ENCODE measurements at places on chromosomes 1 and 21.

GRCh38 chr1:203188686-203189232 lies 2.3 kb upstream of the CHI3L1 start:
- DNase-seq: no peak

DNA sequence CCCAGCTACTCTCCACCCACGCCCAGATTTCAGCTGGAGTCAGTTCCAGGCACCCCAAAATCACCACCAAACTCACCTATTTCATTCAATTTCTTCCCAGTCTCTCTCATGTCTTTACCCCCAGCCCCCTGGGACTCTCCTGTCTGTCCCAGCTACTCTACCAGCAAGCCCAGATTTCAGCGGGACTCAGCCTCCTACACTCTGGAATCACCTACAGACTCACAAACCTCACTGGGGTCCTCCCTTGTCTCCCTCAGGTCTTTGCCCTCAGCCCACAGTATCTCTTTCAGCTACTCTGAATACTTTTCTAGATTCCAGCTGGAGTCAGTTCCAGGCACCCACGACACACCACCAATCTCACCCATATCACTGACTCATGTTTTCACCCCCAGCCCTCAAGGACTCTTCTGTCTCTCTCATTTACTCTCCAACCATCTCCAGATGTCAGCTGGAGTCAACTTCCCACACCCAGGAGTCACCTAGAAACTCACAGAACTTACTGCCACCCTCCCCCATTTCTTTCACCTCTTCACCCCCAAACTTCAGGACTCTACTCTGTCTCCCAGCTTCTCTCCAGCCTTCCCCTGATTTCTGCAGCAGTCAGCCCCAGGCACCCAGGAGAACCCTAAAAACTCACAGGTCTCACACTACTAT lies 1529.3 kb upstream of the TPTE start:
- no peak for DNase-seq

DNA sequence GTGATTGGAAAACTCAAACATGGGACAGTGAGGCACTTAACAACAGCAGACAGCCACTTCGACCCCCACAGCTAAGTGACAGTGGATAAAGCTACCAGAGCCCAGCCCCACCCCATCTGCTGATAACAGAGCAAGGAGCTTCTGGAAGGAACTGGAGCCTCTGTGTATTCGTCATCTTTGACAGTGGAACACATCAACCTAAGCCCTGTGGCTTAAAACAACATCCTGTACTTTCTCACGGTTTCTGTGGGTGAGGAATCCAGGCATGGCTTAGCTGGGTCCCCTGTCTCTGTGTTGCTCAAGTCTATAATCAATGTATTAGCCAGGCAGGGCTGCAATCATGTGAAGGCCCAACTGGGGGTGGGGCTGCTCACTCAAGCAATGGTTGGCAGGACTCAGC lies 18.4 kb upstream of the SIPA1L2 start:
- DNase-seq: no peak

DNA sequence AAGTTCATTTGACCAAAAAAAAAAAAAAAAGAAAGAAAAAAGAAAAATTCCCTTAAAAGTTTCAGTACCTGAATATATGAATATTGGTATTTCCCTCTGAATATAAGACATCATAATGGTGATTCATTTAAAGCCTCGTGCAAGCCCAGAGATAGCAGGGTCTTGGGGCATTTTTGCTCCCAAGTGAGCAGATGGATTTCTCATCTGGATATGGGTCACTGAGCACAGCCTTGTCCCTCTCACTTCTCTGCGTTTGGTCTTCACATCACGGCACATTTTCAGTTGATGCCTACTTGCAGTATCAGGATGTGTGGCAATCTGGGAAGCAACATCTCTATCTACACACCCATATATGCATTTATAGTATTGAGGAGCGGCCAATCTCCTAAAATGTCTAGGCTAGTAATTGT lies 12.7 kb downstream of the CD58 start:
- DNase-seq: no peak

- no peak for DNase-seq
These were observed at the start of gene FNDC7 for GRCh38 chr1:108712606-108713150. FNDC7 (plus strand) TSS chr1:108712908; CDS start chr1:108712934, 26 bp downstream.

- no peak for DNase-seq
These were observed 1135.9 kb downstream of the KCNT2 start for GRCh38 chr1:195472291-195472690.

GRCh38 chr1:94719926-94720793 lies 100.0 kb upstream of the SLC44A3 start:
- no peak for DNase-seq

- no peak for DNase-seq
These were observed 12.4 kb downstream of the USP25 start for GRCh38 chr21:15742052-15742670.

DNA sequence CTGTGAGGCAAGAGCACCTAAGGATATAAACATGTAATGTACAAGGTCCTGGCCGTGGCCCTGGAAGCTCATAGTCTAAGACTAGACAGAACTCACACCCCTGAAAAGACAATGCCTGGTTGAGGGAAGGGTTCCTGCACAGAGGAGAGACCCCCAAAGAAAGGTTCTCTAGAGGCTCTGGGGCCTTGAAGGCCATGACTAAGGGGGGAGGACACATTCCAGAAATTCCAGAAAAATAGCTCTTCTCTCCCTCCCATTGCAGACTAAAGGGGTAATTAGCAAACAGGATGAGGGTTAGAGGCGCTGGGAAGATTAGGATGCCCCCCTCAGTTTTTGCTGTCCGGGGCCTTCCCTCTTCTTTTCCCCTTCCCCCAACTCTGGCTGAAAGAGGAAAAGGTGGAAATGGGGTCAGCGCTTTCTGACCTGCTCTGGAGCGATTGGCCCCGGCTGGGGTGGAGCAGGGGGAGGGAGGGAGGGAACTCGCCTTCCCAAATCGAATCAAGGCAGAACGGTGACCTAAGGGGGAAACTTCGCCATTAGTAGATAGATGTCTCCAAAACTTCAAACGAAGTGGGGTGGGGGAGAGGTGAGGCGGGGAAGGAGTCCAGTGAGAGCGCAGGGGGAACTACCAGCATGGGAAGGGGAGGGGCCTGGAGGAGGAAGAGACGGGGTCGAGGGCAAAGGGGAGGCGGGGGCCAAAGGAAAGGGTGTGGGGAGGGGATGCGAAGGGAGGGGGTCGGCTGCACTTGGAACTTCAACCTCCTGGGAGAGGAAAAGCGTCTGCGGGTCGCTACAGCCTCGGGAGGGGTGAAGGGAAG lies 11.8 kb downstream of the PAX7 start:
- no peak for DNase-seq

DNA sequence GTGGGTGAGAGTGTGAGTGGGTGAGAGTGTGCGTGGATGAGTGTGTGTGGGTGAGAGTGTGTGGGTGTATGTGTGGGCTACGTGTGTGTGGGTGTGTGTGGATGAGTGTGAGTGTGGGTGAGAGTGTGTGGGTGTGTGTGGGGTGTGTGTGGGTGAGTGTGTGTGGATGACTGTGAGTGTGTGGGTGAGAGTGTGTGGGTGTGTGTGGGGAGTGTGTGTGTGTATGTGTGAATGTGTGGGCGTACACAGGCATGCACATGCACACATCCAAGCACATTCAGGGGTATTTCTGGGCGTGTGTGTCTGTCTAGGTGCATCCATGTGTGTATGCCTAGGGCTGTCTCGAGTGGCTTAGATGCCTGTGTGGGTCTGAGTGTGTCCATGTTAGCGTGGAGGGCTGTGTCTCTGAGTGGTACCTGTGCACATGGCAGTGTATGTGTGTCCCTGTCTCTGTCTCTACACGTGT lies 14.0 kb downstream of the SDC3 start:
- DNase-seq: no peak

GRCh38 chr1:89516055-89516454 lies 8.6 kb upstream of the LRRC8B start:
- no peak for DNase-seq

DNA sequence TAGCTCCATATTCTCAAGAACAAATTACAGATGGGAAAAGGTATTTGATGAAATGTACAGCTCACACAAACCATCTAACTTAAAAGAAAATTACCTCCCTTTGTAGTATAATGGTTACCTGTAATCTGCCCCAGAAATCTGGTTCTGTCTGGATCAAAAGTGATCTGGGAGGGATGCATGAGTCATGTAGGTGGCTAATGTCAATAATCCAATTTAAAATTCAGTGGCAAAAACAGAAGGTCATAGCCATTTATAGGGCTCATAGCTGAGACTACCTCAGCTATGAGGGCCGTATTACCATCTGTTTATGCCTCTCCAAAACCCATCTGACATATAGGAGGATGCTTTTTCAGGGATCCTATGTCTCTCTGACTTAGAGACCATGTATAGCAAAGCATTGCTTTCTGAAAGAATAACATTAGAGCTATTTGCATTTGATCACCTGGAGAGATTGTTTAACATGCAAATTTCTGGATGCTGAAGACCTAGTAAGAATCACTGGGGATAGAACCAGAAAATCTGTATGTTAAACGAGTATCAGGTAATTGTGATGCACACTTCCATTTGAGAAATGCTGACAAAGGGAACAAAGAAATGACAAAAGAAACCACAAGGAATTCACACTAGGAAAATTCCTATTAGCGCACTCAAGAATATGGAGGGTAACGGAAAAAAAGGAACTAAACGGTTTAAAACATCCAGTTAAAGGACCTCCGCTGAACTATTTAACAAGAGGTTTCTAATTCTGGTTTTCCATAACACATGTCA lies 17.6 kb downstream of the PAXBP1 start:
- peak; percentile 98 for DNase-seq

- DNase-seq: no peak
These were observed 12.9 kb upstream of the SMAP2 start for GRCh38 chr1:40360631-40361030.

GRCh38 chr1:171910786-171911185 lies 69.5 kb downstream of the DNM3 start:
- no peak for DNase-seq

GRCh38 chr1:115164484-115164883 lies 75.2 kb upstream of the TSPAN2 start:
- DNase-seq: no peak

DNA sequence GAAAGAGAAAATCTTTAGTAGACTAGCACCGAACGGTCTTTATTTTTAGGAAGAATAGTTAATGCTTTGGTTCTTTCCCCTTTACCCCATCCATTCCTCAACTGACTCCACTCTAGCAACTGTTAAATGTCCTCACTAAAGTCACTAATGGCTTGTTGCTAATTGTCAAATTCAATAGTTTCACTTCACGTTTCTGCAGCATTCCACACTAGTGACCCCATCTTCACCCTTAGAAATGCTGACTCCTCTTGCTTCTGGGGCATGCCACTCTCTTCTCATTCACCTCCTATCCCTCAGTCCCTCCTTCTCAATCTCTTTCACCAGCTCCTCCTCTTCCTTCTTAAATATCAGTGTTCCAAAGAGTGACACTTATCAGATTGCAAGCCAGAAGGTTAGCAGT lies 19.4 kb upstream of the CADM3 start:
- no peak for DNase-seq

DNA sequence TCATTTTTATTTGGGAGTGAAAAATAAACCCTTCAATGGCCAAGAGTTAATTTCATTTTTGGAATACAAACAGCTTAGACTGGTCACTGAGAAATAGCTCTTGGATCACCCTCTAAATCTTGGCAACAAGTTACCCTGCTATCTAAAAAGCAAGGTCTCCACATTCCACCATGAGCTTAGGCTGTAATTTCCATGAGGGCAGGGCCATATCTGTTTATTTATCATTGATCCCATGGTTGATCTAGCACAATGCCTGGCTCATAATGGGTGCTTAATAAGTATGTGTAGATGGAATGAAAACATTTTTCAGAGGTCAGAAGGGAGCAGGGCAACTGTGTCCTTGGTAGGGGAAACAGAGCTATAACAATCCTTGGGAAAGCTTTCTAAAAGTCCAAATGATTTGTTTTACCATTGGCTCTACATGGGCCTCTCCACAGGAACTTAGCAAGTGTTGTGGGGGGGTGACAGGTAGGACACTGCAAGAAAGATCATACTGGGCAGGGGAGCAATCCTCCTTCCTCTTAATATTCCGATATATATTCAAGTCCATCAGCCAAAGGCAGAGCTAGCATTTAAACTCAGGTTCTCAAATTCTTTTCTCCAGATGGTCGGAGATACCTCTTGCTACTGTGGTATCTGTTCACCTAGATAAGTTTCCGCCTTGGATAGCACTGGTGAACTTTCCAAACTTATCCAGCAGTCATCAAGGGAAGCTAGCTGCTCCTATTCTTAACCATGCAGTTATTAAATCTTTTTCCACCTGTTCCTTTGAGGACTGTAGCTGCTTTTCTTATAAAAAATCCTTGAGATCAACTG lies 53.1 kb upstream of the PTCH2 start:
- no peak for DNase-seq

GRCh38 chr21:45997495-45998275 lies 16.1 kb downstream of the COL6A1 start:
- no peak for DNase-seq

- no peak for DNase-seq
These were observed 33.4 kb downstream of the DDX20 start for GRCh38 chr1:111789142-111789541.

GRCh38 chr1:15578921-15579682 lies 5.7 kb downstream of the AGMAT start:
- DNase-seq: no peak

- peak; percentile 59 for DNase-seq
These were observed 33.9 kb downstream of the DDR2 start for GRCh38 chr1:162666006-162666645.

DNA sequence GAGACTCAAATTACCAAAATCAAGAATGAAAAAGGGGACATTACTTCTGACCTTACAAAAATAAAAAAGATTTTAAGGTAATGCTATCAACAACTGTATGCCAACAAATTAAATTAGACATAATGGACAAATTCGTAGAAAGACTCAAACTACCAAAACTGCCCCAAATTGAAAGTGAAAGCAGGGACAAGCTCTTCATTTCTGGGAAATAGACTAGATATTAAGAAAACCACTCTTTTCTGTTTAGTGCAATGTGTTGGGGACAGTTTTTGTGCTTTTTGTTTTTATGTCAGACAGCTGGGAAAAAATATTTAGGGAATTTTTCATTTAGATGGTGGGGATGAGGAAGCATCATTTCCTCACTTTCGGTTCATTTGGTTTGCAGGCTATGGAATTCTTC lies 4.9 kb upstream of the GBP1 start:
- no peak for DNase-seq

GRCh38 chr1:218741852-218742251 lies 396.7 kb downstream of the TGFB2 start:
- DNase-seq: no peak

- DNase-seq: peak; percentile 71
These were observed 48.5 kb downstream of the OPRD1 start for GRCh38 chr1:28860332-28861073.

GRCh38 chr1:35702508-35702907 lies 16.2 kb downstream of the C1orf216 start:
- DNase-seq: no peak

DNA sequence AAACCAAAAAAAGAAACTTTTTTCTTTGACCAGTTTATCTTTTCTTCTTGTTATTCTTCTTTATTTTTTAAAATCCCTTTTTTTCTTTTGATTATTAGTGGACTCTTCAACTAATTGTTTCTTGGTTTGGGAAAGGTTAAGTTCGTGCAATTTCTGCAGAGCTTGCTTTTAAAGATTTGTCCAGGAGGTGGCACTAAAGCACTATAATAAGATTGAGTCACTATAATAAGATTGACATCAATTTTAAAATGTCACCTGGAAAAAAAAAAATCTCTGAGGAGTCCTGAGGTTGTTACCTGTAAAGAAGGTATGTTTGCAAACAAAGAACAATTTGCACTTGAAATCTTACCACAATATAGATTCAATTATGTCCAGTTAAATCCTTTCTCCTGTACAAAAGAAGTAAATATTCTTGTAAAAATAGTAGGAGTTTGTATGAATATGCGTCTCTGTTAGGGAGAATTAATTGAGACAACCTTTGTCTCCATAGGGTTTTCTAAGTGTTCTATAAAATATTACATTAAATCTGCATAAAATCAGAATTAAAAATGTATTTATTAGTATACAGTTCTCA lies 166.7 kb downstream of the ADGRL4 start:
- DNase-seq: peak; percentile 8

Data from NCI-H524 treated with DMSO at 0.1 percent for 48 hours (cell line).